T-helper 9 cell (primary cell): ENCODE measurements at places on chromosomes 5 and 9.

- no peak for DNase-seq
Observed at GRCh38 chr5:160514191-160514590, 92.5 kb downstream of the PTTG1 start.

DNA sequence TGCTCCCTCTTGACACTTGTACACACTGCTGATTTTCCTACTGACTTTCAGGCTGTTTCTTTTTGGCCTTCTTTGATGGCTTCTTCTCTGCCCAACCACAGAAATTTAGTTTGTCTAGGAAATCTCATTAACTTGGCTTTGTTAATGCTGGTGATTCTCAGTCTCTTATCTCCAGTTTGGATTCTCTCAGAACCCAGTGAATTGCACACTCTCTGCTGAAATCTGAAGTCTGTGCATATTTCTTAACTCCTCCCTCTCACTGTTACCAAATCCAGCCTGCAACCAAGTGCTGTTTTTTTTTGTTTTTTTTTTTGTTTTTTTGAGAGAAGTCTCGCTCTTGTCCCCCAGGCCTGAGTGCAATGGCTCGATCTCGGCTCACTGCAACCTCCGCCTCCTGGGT, 117.2 kb downstream of the CDC42SE2 start:
- no peak for DNase-seq

DNA sequence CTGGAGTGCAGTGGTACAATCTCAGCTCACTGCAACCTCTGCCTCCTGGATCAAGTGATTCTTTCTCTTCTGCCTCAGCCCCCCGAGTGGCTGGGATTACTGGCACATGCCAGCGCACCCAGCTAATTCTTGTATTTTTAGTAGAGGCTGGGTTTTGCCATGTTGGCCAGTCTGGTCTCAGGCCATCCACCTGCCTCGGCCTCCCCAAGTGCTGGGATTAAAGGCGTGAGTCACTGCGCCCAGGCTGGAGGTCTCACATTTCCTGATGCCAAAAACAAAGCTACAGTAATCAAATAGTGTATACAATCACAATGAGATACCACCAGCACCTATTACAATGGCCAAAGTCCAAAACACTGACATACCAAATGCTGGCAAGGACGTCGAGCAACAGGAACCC, 51.1 kb downstream of the TTLL11 start:
- no peak for DNase-seq

GRCh38 chr9:21060919-21061561, 16.7 kb downstream of the IFNB1 start:
- DNase-seq, result no peak

- DNase-seq, result no peak
Observed at GRCh38 chr5:59037941-59038797, 455.3 kb downstream of the RAB3C start.

DNA sequence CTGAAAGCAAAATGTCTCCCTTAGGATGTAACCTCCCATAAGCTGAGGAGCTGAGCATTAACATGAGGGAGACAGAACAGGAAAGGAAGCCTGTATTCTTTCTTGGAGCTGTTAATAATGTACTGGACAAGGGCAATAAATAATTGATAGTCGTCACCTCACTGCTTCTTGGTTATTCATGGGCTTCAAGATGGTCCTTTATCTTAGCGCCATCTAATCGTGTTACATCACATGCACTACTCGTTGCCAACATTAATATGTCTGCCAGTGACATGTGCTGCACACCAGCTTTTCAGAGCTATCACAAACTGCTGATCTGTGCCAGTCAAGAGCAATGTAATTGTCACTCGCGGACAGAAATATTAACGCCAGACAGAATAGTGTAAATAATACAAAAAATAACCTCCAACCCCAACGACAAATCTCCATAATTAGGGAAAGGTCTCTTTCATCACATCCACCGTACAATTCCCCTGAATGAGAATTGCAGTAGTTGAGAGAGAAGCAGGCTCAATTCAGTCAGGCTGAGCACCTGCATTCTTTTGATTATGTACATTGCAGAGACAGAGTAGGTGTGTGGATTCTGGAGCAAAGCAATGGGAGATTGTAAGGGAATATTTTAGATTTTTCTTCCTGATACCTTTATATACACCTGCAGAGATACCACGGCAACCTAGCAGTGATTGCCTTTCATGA, 267.1 kb downstream of the SPATA31D1 start:
- DNase-seq, result no peak

DNA sequence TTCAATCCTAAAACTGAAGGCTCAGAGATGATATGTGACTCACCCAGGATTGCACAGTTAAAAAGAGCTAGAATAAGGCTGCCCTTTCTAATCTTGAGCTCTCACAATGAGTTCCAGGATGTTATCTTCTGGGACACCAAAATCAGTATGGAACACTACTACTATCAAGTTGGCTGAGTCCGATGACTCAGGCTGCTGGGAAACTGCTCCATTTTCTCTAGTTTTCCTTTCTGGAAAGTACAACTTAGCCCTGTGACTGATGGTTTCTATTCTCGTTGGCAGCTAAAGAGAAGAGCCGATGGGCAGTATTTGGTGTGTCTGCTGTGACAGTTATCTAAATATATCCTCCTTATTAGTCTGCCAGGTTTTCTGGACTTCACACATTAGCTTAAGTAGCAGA, 37.9 kb upstream of the DPYSL3 start:
- no peak for DNase-seq

GRCh38 chr5:99177796-99178195, 249.0 kb upstream of the CHD1 start:
- no peak for DNase-seq

DNA sequence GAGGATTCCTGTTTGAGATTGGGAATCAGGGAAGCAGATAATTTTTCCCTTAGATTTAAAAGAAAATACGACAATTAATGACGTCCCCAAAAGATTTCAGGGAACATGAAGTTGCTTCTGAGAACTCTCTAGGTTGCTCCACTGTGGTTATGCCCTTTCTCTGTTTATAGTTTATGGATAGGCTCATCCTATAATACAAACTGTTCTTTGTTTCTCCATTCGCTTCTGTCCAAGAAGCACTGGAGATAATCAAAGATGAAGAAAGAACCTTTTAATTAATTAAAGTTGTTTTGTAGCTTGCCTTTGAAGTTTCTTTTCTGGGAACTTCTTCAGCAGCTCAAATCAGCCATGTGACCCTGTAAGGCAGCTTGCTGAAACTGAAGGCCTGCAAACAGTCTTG, 87.5 kb downstream of the CHSY3 start:
- no peak for DNase-seq

GRCh38 chr9:8309258-8309657, 509.7 kb upstream of the DMAC1 start:
- DNase-seq, result no peak

DNA sequence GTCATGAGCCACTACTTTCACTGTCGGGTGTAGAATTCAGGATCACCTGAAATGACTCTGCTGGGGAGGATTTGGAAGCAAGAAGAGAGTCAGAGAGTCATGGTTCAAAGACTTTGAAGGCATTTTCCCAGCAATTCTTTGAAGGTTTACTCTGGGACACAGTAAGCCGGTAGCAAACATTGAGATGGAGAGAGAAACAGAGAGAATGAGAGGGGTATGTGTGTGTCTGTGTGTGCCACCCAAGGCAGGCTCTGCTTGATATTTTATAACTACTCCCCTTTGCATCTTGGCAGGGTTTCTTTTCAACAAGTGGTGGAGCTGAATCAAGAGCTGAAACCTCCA, 89.8 kb downstream of the ANKRD55 start:
- DNase-seq, result no peak

DNA sequence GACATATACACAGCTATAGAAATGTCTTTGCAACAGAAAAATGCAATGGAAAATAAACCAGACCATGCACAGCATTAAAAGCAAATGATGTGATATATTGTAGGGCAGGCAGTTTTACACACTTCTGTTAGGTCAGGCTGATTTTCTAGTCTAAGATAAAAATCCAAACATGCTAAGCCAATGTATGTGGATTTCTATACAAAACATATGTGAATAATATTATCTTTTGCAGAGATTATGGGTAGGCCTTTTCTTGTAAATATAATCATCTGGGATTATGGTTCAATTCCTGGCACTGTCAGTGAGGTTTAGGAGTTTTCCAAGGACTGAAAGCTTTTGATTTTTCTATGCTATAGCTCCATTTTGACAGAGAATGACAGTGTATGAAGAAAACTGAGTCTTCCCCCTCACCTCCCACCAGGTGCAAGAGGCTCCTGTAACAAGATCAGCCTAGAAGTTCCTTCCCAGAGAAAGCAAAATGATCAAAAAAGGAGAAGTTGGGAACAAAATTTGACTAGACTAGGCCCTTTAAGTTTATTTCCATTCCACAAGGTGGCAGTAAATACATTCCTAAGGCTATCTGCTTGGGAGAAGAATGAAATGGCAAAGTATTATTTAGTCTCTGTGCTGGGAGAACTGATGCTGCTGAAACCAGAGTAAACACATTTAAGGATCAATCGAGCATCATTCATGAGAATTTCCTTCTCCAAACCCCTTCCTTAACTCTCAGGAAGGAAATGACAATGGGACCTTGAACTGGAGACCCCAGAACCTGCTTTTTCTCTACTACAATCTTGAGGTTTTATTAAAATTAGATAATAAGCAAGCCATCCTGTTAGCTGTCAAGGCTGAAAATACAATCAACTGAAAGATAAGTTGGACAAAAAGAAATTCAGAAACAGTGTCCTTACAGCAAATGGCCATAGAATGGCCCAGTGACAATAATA, 133.0 kb upstream of the TUT7 start:
- DNase-seq, result no peak

GRCh38 chr5:1830571-1831228, 29.5 kb downstream of the NDUFS6 start:
- DNase-seq, result no peak

DNA sequence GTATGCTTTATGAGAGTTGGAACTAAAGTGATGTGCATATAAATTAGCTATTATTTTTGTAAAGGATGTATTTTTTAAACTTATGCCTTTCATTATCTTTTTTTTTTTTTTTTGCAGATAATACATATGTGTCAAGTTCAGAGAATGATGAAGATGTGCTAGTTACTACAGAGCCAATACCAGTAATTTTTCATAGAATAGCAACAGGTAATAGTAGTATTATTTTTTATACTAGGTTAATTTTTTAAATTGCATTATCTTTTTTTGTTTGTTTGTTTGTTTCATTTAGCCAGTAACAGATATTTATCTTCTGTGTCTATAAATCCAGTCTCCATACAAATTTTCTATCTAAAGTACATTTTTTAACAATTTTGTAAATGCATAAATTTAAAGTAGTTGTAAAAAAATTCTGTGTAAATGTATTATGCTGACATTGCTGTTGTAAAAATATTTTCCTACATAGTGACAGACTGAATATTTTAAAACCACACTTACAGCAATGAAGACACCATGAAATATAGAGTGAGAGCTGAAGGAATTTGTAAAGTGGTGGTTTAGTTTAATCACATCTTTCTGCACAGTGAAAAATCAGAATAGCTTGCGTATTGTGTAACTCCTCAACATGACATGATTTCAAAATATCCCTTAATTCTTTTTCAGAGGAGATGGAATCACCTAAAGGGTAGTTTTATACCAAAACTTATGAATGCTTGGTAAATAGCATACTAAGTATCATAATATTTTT, 93.3 kb downstream of the PARP8 start:
- DNase-seq, result no peak

DNA sequence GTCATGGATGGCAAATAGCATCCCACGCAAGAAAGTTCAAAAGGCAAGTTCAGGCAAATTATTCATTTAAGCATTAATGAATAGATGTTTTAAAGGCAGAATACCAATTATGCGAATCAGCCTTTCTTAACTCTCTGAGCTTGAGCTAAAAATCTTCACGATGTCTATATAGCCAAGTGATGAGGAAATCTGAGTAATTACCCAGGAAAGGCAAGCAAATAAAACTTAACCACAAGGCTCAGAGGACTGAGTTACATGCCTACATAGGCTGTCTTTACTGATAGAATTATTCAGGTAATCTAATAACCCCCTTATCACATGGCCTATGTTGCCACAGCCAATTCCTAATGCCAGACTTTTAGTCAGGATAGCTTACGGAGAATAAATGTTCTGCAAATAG, 120.8 kb upstream of the MTAP start:
- no peak for DNase-seq

- no peak for DNase-seq
Observed at GRCh38 chr9:107351382-107352045, 68.4 kb downstream of the RAD23B start.

DNA sequence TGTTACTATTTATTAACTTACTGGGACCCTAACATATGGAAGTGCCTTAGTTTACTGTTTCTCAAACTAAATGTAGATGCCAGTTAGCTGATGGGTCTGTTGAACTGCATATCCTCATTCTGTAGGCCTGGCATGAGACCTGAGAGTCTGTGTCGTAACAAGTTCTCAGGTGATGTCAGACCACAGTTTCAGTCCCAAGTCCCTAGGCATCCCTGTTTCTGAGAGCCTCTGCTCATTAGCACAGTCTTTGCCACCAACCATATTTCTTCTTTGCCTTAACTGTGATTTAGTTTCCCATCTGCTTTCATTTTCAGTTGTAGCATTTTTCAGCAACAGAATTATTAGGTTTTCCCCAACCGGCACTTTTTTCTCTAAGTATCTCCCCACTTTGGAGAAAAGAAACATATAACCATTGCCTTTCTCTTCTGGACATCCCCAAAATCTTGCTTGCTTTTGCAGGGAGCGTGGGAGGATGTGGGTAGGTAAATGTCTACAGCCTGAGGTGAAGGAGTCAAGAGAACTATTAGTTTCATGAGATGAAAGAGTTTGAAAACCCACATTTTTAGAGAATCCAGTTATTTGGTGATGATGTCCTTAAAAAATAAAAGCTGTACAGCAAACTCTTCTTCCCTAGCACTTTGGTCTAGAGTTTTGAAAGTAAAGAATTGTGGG, 74.6 kb downstream of the NUDT12 start:
- DNase-seq, result no peak

- no peak for DNase-seq
Observed at GRCh38 chr5:64680289-64680688, 10.0 kb upstream of the SHISAL2B start.

DNA sequence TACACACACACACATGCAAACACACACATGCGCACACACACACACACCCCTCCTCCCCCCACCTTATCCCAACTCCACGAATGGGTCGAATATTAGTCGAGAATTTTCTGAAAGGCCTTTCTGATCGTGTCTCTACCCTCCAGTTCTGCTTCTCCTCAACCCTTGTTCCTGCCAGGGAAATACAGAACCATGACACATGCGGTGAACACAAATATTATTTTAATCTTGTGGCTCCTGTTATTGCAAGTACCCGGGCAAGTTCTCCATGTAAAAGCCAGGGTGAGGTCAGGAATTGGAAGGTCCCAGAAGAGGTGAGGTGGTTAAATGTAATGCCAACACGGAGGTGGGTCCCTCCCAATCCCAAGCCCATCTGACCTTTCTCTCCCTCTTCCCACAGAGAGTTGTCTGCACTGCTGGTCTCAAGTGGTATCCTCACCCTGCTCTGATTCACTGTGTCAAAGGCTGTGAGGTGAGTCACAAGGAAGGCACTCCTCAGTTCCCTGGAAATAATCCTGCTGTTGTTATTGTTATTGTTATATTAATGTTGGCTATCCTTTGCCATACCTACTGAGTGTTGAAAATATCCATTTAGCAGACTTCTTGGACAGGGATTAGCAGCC, 223.7 kb downstream of the PAPPA start:
- no peak for DNase-seq

GRCh38 chr9:136099542-136099941, 4.5 kb upstream of the NACC2 start:
- DNase-seq, result no peak
